ENCODE measurements at places on chromosomes 12 and 14.

GRCh38 chr14:100348253-100348729 lies 25.2 kb downstream of the SLC25A47 start:
- DNase-seq, result no peak

DNA sequence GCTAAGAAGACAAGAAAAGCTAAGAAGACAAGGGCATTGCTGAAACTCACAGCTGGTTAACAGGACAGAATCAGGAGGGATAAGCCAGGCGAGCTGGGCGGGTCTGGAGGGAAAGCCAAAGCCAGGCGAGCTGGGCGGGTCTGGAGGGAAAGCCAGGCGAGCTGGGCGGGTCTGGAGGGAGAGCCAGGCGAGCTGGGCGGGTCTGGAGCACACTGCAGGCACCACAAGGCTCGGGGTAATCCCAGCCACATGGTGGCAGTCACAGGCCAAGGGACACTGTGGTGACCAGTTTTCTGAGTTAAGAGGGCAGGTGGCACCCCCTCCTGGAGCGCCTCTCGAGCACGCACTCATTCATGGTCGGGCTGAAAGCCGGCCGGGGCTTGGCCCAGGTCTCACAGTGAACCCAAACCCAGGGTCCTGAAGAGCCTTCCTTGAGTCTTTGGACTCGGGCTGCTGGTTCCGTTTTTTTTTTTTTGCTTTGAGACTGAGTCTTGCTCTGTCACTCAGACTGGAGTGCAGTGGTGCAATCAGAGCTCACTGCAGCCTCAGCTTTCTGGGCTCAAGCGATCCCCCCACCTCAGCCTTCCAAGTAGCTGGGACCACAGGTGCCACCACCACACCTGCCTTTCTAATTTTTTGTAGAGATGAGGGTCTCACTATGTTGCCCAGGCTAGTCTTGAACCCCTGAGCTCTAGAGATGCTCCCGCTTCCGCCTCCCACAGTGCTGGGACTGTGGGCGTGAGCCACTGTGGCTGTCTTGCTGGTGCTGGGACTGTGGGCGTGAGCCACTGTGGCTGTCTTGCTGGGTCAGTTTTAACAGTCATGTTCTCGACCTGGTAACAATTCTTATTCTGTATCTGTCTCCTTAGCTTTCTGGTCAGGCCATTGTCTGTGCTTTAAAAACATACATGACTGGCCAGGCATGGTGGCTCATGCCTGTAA lies 40.2 kb downstream of the HSP90AA1 start:
- peak; percentile 40 for DNase-seq

GRCh38 chr14:67941456-67942018 lies 122.0 kb downstream of the RAD51B start:
- DNase-seq, result no peak

DNA sequence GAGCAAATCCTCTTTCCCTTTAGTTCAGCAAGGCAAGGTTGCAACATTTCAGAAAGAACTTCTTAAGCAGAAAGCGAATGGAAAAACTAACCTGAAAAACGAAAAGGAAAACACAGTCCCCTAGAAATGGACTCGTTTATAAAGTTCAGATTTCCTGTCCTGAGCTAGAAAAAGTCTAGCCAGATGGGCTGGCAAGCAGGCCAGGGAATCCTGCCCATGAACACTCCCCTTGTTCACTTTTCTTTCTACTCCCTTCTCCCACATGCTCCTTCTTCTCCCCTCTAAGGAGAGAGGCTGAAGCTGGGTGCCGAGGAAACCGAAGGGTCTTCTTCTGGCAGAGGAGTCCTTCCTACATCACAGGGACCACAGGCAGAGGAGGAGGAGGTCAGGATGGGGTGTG lies 27.1 kb downstream of the LTBP2 start:
- DNase-seq, result no peak

DNA sequence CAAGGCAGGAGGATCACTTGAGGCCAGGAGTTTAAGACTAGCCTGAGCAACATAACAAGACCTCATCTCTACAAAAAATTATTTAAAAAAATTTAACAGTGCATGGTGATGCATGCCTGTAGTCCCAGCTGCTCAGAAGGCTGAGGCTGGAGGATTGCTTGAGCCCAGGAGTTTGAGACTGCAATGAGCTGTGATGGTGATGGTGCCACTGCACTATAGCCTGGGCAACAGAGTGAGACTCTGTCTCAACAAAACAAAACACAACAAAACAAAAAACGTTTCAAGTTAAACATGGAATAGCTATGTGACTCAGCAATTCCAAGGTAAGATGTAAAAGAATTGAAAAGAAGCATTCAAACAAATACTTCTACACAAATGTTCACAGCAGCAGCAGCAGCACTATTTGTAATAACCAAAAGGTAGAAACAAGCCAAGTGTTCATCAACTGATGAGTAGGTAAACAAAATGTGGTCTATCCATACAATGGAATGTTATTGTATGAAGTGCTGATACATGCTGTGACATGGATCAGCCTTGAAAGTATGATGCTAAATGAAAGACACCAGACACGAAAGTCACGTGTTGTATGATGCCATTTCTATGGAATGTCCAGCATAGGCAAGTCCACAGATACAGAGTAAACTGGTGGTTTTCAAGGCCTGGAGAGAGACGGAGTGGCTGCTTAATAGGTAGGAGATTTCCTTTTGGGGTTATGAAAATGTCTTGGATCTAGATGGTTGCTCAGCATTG lies 31.4 kb downstream of the CFAP251 start:
- DNase-seq, result no peak

- DNase-seq, result no peak
Measured at GRCh38 chr14:105980224-105980623, 453.8 kb downstream of the TMEM121 start.

- DNase-seq, result no peak
Measured at GRCh38 chr12:26513363-26514043, 318.1 kb downstream of the SSPN start.

GRCh38 chr12:65372574-65372973 lies 94.1 kb downstream of the MSRB3 start:
- DNase-seq, result no peak

DNA sequence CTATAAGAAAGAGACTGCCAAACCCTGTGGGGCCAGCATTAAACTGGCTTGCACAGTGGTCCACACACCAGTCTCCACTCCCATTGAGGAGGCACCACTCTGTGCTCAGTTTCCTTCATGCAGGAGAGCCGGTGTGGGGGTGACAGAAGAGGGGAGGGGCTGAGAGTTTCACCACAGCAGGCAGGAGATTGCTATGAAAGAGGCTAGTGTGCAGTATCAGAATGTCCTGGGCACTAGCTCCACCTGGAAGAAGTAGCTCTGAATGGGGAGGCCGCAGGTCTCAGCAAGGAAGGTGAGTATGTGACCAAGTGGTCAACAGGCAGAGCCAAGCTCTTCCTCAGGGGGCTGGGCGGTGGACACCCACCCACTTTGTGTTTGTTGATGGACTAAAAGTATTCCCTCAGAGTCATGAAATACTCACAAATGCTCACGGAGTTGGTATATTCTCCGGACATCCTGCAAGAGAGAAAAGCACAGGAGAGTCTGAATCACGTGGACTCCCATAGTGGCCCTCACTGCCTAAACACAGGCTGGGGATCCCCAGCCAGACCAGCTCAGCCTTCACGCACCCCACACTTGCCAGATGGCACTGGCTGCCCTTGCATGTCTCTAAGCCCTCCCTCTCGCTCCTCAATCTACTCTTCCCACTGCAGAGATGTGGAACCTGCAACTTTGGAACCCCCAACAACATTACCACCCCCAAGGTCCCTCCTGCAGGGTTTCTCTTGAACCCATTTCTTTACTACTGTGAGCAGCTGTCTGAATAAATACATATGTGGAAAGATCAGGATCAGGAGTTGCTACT lies 7.8 kb upstream of the KRT72 start:
- DNase-seq, result no peak

- peak; percentile 2 for DNase-seq
Measured at GRCh38 chr12:105705765-105706164, 375.3 kb downstream of the C12orf75 start.

DNA sequence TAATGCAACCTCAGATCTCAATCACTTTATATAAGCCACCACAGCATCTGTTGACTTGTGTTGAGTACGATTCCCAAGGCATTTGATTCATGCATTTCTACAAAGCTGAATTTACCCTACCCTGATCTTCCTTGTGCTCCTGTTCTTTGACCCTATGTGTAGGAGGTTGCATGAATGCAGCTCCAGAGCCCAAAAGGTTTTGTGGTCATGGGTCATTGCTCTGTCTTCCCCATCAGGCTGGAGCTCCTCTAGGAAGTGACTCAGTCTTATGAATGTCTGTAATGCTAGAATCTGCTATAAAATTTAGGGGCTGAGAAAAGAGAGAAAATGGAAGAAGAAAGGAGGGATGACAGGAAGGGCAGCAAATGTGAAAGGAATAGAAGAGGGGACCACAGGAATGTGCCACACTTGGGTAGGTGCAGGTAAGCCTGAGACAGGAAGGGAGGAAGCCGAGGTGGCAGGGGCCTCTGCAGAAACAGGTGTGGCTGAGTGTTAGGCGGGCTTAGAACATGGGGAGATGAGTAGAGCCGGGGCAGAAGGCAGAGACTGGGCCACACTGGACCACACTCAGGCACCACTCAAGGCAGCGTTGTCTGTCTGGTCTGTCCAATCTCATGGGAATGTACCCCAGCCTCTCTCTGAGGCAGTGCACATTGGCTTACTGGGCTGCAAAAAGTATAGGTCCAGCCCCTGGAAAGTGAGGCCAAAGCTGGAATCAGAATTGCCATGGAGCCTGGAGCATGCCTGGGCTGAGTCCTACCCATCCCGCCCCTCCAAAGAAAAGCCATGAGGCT lies 334.1 kb downstream of the BCL11B start:
- no peak for DNase-seq

DNA sequence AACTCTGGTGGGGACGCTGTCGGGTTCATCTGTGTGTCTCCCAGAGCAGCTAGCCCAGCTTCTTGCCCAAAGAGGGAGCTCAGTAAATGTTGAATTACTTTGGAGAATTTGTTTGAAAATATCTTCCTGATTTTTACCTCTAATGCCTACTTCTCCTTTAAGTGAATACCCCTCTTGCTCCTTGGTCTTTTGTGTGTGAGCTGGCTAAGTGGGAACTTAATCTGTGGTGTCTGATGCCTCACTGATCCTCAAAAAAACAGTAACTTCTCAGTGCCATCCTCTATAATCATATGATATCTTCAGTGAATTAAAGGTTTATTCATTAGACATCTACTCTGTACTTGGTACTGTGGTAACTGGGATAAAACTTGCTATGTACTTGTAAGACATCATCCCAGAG lies 7.7 kb upstream of the PSMA6 start:
- DNase-seq, result peak; percentile 32

Measured in Kasumi-1 (cell line).